ENCODE measurements at places on chromosomes 2 and 18. TPM values are rescaled to one million over a fixed set of nuclear protein-coding genes. Genes with fewer than 3 reads are reported as not detected.

- H3K36me3 ChIP-seq, result no peaks in the 10 kb centered on the region
- no peaks in the 10 kb centered on the region for H3K27me3 ChIP-seq
- H3K4me3 ChIP-seq, result no peak overlapping the region
These were observed 157.6 kb downstream of the ARL6IP6 start for GRCh38 chr2:152875701-152876695.

- H3K36me3 ChIP-seq, result no peaks in the 10 kb centered on the region
- no peak overlapping the region for H3K4me3 ChIP-seq
- H3K4me1 ChIP-seq, result no peaks in the 10 kb centered on the region
- DNase-seq, result no peak
- no peak overlapping the region for H3K27ac ChIP-seq
These were observed 394.2 kb downstream of the CDH19 start for GRCh38 chr18:66209656-66210055.

GRCh38 chr2:219916726-219917440 lies 289.5 kb downstream of the SLC4A3 start:
- no peaks in the 10 kb centered on the region for H3K27me3 ChIP-seq
- H3K4me3 ChIP-seq, result no peak overlapping the region
- no peaks in the 10 kb centered on the region for H3K4me1 ChIP-seq
- H3K27ac ChIP-seq, result no peak overlapping the region

GRCh38 chr2:45282646-45283045 lies 273.4 kb upstream of the SIX2 start:
- H3K36me3 ChIP-seq, result no peaks in the 10 kb centered on the region
- peaks cover 32% of the 10 kb centered on the region for H3K4me1 ChIP-seq
- no peak overlapping the region for H3K4me3 ChIP-seq
- H3K27me3 ChIP-seq, result 0 out of 2 replicates have a peak, but pooled peaks cover 3% of the 10 kb centered on the region

DNA sequence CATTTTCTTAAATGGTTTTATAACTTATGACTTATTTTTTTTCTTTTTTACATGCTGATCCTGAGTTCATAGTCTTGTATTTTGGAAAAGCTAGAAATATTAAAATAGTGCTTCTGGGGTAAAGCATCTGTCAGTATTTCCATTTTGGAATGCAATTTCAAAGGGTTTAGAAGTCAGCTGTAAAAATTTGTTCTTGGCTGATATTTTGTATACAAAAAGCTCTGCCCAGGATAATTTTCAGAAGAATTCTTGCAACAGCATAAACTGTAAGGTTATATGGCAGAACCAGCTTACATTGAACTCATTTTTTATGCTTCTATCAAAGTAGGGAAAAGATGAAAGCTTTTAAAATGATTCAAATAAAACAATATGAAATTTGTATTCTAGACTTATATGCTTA lies 97.4 kb downstream of the DIS3L2 start:
- H3K36me3 ChIP-seq, result no peaks in the 10 kb centered on the region
- no peak for DNase-seq
- H3K4me3 ChIP-seq, result no peak overlapping the region
- H3K4me1 ChIP-seq, result peaks cover 6% of the 10 kb centered on the region

DNA sequence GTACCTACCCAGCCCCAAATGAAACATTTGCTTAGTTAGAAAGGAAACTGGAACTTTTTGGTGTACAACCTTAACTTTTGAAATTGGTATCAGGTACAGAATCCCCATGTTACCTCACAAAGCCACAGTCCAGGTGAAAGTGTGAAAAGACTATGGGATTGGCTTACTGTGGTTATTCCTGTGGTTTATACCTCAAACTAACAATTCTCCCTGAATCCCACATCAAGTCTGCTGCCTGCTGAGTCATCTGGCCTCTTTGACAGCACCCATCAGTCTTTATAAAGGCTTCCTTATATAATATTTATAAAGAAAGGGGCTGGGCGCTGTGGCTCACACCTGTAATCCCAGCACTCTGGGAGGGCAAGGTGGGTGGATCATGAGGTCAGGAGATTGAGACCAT lies 164.6 kb downstream of the TMEM247 start:
- no peaks in the 10 kb centered on the region for H3K36me3 ChIP-seq
- no peak for DNase-seq
- H3K4me1 ChIP-seq, result no peaks in the 10 kb centered on the region
- H3K27ac ChIP-seq, result no peak overlapping the region
- no peak overlapping the region for H3K4me3 ChIP-seq

GRCh38 chr18:5145168-5145825 lies 51.8 kb downstream of the AKAIN1 start:
- no peaks in the 10 kb centered on the region for H3K4me1 ChIP-seq
- H3K27me3 ChIP-seq, result no peaks in the 10 kb centered on the region
- no peaks in the 10 kb centered on the region for H3K36me3 ChIP-seq
- H3K4me3 ChIP-seq, result no peak overlapping the region

DNA sequence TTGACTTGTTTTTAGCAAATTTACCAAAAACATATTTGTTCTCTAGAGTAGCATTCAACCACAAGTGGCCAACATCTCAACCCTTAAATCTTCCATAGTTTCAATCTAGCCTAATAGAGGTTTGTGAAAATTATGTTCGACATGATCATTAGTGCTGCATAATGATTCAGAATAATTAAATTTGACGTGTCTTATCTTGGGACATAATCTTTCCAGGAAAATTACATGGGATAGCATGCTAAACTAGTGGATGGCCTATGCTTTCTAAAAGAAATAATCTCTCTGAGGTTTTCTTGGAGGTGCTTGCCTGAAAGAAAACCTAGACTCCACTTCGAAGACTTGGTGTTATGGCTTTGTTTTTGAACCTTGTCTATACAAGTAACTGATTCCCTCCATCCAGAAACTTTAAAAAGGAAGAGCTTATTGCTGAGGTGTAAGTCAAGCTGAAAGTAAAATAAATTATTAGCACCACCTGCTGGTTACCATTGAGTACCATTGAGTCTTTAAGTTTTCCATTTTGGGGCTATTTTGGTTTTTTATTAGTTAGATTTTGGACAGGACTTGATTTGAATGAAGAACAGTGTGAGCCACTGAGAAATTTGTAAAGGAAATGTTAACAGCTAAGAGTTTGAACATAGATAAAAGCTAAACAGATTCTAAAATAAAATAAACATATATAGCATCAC lies 32.7 kb downstream of the COX7A2L start:
- no peak overlapping the region for H3K4me3 ChIP-seq
- no peak overlapping the region for H3K27ac ChIP-seq
- no peaks in the 10 kb centered on the region for H3K27me3 ChIP-seq

DNA sequence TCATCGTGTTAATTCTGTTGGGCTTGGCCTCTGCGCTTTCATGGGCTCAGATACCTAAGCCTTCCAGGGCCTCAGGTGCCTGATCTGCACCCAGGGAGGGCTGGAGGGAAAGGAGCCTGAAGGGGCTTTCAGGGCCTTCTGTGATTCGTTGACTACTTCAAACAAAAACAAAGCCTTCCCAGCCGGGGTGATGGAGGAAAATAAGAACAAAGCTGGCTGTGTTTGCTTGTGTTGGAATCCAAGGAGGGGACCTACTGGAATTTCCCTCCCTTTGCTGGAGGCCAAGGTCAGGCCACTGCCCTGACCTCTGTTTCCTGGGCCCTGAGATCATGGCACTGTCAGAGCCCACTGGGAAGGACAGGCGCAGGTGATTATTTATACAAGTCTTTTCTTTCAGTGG lies 135.3 kb downstream of the KLHL29 start:
- H3K36me3 ChIP-seq, result no peaks in the 10 kb centered on the region
- no peak for DNase-seq
- H3K4me1 ChIP-seq, result no peaks in the 10 kb centered on the region
- H3K4me3 ChIP-seq, result no peak overlapping the region

DNA sequence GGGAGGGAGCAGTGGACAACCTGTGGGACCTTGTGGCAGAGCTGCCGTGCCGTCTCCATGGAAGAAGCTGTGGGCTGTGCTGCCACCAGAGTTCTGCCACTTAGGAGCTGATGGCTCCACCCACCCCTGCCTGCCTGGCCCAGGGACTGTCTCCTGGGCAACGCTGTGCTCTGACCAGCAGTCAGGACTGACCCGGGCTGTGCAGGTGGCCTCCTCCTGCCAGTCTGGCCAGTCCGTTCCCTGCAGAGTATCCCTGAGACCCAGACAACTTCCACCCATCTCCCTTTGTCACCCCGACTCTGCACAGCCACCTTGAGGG lies 12.8 kb downstream of the ASIC4 start:
- H3K4me3 ChIP-seq, result no peak overlapping the region
- no peaks in the 10 kb centered on the region for H3K36me3 ChIP-seq
- peaks cover 3% of the 10 kb centered on the region for H3K4me1 ChIP-seq
- H3K27me3 ChIP-seq, result 0 out of 2 replicates have a peak, but pooled peaks cover 2% of the 10 kb centered on the region
- DNase-seq, result no peak

DNA sequence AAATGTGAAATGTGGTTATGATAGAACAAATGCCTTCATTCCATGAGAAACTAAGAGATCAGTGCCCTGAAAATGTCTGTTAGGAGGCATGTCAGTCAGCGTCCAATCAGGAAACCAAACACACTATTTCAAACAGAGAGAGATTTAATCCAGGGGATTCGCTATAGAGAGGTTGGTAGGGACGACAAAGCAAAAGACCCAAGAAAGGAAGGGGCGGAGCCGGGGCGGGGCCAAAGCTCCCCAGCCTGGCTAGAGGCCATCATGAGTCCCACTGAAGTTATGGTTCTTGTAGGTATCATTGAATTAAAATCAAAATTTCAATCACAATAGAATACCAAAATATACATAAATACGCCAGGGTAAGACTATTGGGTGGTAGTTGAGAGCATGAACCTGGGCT lies 32.9 kb upstream of the RNF149 start:
- DNase-seq, result no peak
- H3K27ac ChIP-seq, result no peak overlapping the region
- H3K27me3 ChIP-seq, result no peaks in the 10 kb centered on the region
- no peak overlapping the region for H3K4me3 ChIP-seq
- H3K4me1 ChIP-seq, result no peaks in the 10 kb centered on the region

DNA sequence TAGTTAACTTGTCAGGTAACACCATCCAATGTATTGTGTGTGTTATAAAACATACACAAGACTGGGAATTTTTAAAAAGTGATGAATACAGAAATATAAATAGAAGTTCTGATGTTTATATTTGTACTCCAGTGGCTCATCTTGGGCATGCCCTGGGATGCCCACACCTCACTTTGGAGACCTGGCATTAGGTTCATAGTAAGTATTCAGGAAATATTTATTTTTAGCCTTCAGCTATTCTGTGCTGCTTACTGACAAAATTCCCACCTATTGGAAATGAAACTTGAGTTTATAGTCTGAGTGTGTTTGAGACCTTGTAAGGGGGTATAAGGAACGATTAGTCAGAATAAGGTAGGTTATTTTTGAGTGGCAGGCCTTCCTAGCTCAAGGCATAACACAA lies 67.5 kb downstream of the MYO1B start:
- no peaks in the 10 kb centered on the region for H3K36me3 ChIP-seq
- H3K27ac ChIP-seq, result no peak overlapping the region
- no peaks in the 10 kb centered on the region for H3K27me3 ChIP-seq
- no peak for DNase-seq
- no peaks in the 10 kb centered on the region for H3K4me1 ChIP-seq

DNA sequence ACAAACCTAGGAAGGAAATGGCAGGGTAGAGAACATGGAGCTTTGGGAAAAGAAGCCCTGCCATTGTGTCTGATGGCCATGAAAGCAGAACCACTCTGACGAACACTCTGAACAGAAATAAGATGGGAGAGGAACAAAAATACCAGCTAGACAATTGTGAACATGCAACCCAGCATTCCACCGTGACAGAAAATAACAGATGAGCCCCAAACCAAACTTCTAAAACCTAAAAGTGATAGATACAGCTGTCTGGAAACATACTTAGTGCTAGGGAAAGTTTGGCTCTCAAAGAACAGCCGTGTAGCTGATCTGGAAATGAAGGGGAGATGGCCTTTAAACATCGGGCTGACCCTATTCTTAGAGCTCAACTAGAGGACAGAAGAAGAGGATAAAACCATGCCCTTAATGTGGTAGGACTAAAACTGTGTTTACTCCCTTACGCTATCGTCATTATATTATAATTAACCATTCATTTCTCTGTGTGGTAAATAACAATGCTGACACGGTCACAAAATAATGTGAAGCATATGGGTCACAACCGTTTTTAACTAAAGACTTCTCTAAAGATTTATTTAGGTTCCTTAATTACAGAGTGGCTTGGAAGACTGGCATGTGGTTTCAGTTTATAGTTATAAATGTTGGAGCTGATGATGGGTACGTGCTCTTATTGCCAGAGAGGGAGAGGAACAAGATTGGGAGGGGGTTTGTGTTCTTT lies 80.6 kb downstream of the MYO1B start:
- H3K27me3 ChIP-seq, result 0 out of 2 replicates have a peak, but pooled peaks cover 3% of the 10 kb centered on the region
- no peak overlapping the region for H3K4me3 ChIP-seq
- H3K36me3 ChIP-seq, result no peaks in the 10 kb centered on the region

GRCh38 chr2:231568785-231569435 lies 23.8 kb upstream of the TEX44 start:
- H3K27ac ChIP-seq, result no peak overlapping the region
- no peaks in the 10 kb centered on the region for H3K27me3 ChIP-seq
- H3K4me1 ChIP-seq, result peaks cover 15% of the 10 kb centered on the region
- no peak for DNase-seq

DNA sequence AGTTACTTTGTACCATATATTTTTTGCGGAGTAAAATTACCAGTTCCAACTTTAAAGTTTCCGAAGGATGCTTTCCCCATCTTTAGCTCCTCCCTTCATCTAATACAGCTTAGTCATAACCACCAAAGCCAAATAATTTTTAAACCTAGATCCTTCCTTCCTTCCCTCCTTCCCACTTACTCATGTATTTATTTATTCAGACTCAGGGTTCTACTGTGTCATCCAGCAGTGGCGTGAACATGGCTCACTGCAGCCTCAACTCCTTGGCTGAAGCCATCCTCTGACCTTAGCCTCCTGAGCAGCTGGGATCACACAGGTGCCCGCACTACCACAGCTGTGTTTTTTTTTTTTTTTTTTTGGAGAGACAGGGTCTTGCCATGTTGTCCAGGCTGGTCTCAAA lies 4.4 kb downstream of the LPIN2 start:
- no peaks in the 10 kb centered on the region for H3K27me3 ChIP-seq
- no peak overlapping the region for H3K4me3 ChIP-seq
- DNase-seq, result no peak

DNA sequence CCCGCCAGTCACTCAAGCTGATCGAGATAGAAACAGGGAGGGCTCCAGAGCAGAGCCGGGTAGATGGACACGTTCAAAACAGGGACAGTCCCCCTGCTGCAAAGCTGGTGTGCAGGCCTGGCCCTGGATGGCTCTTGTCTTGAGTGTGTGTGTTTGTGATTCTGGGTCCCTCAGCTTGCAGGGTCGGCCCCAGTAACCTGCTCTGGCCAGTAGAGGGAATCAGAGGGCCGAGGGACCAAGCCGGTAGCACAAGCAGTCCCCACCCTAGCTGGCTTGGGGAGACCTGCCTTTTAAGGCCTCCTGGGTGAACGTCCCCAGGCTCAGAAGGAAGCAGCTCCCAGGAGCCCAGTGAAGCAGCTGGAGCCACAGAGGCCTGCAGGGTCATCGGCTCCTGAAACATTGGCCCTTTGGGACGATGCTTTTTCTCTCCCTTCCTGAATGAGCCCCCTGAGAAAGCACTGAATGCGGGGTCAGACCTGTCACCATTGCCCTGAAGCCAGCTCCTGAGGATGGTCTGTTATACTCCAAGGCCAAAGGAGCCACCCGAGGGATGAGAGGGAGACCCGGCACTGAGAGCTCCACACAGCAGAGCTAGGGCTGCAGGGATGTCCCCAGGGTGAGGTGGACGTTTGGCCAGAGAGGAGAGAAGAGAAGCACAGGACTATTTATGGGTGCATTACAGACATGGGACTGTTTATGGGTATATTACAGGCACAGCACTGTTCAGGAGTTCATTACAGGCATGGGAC lies 15.4 kb upstream of the MLPH start:
- peaks cover 11% of the 10 kb centered on the region for H3K4me1 ChIP-seq
- H3K27ac ChIP-seq, result no peak overlapping the region
- no peaks in the 10 kb centered on the region for H3K27me3 ChIP-seq
- no peaks in the 10 kb centered on the region for H3K36me3 ChIP-seq
- DNase-seq, result peak; percentile 71

HDAC4 gene
- 16.5 TPM for total RNA-seq

TDRD15 gene
- total RNA-seq, result not detected

FEV gene
- not detected for total RNA-seq
